ENCODE measurements at places on chromosomes 6 and 20.

- DNase-seq: no peak
Measured at GRCh38 chr20:33551778-33552177, 61.9 kb downstream of the CBFA2T2 start.

- DNase-seq: no peak
Measured at GRCh38 chr20:36148439-36148838, 6.1 kb upstream of the EPB41L1 start.

- no peak for DNase-seq
Measured at GRCh38 chr6:13288969-13289391, 39.4 kb downstream of the TBC1D7 start.

DNA sequence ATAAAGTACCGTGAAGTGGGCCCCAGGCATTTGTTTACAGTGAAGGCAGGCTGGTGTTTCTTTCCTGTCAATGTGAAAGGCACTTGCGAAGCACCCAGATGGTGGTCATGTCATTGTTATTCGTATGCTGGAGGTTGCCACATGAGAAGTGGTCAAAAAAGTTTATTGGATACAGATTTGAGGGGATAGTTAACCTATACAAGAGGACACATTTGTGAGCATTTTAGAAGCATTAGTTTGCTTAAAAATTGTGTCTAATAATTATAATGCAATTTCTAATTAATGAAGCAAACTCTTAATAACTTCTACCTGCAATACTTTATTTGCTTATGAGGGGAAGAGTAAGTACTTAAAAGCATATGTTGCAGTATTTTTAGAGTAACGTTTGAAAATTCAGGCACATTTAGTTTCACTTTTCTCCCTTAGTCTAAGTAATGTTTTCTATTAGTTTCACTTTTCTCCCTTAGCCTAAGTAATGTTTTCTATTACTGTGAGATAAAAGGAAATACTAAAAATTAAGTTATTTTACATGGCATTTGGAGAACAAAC is 120.7 kb upstream of the CLDN20 start:
- no peak for DNase-seq

GRCh38 chr20:36754656-36755222 is 8.8 kb upstream of the NDRG3 start:
- DNase-seq: no peak

GRCh38 chr6:47111685-47112084 is 69.6 kb upstream of the ADGRF1 start:
- DNase-seq: no peak

Data from stimulated activated CD8-positive, alpha-beta memory T cell treated with anti-CD3 and anti-CD28 coated beads, Interleukin-2, amount 100 ng/mL, for 48 hours (primary cell).